ENCODE measurements at places on chromosomes 5 and 9.

DNA sequence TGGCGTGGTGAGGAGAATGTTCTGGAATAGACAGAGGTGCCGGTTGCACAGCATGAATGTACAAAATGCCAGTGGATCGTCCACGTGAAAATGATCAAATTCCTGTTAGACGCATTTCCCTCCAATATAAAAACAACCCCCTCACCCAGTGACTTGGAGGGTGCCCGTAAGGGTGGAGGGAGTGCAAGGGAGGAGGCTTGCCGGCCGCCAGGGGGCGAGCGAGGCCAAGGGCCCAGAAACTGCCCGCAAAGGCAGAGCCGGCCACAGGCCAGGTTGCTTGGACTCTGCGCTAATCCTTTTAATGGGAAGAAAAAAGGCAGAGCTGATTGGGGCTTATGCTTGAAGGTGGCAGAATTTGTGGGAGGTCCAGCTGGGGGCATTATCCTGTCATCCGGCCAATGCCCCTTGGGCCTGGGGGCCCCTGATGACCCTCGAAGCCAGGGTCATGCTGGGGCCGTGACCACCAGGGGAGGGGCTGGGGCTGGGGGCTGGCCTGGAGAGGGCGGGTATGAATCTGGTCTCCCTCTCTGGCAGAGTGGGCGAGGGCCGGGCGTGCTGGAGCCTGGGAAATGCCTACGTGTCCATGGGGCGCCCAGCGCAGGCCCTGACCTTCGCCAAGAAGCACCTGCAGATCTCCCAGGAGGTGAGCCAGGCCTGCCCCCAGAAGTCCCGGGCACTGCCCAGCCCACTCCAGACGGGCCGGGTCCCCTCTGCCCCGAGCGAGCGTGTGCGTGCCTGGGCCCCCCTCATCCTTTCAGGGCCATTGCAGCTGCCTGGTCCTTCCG, 12.0 kb downstream of the GPSM1 start:
- DNase-seq, result no peak

GRCh38 chr9:37994639-37995347, 74.2 kb downstream of the SHB start:
- no peak for DNase-seq

DNA sequence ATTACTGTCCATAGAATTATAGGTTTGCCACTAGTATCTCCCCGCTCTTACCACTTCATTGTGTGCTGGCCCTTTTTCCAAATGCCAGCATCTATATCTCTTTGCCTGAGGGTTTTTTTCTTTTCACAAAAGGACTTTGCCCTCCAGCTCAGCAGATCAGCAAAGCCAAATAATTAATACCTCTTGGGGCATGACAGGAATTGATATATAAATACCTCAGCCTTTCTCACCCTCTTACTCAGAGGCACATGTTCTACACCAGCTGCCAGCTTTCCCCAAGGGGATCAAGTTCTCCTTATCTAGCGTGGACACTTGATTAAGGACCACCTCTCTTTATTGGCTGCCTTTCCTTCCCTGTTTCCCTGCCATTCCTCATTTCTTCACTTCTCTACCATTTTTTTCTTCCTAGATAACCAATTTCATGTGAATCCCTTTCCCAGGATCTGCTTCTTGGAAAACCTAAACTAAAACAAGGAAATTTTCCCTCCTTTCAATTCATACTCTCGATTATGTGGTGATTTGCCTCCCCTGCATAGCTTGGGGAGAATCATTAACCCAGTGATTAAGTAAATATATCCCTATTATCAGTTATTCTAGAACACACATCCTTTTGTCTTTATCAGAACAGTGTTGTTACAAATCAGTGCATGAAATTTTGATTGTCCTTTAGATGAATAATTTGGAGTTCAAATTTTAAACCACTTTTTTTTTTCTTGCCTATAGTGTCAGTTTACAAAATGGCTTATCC, 6.9 kb upstream of the NUDT12 start:
- no peak for DNase-seq

GRCh38 chr5:135578685-135579341, at the start of gene CXCL14:
Gene CXCL14 (minus strand): TSS chr5:135578991. CDS start chr5:135578778, 213 bp downstream.
- DNase-seq, result no peak

DNA sequence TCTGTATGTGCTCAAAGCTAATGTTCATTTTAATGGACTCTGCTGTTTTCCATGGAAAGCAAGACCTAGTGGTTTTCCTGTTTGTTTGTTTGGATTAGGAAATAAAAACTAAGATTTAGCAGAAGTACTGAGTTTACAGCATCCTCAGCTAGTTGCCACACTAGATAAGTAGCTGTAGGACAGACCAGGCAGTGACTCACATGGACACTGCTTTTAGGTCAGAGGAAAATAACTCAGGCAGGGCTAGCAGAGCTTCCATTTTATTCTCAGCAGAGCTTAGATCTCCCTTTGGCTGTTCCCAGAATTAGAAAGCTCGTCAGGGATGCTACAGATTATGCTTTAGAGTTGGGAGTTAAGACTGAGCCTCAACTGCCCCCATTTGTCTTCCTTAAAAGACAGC, 204.4 kb downstream of the SH3GL2 start:
- no peak for DNase-seq

DNA sequence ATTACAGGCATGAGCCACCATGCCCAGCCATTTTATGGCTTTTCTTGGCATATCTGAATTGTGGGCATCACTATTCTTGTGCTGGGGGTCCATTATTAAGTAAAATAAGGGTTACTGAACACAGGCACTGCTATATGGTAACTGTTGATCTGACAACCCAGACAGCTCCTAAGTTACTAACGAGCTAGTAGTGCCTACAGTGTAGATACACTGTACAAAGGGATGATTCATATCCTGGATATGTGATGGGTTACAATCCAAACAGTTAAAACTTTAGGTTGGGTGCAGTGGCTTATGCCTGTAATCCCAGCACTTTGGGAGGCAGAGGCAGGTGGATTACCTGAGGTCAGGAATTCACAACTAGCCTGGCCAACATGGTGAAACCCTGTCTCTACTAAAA, 4.3 kb downstream of the CD14 start:
- DNase-seq, result no peak

DNA sequence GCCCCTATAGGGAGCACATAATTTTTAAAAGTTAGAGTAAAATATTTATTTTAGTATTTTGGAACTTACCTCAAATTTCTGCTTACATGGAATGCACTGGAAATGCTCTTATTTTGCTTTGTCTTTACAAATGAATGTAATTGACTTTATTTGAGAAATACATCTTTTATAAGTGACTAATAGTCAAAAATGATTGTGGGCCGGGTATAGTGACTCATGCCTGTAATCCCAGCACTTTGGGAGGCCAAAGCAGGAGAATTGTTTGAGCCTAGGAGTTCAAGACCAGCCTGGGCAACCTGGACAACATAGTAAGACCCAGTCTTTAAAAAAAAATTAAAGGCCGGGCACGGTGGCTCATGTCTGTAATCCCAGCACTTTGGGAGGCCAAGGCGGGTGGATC, 5.8 kb downstream of the HMGCR start:
- no peak for DNase-seq

- DNase-seq, result no peak
Observed at GRCh38 chr9:13295556-13295955, 16.1 kb upstream of the MPDZ start.

GRCh38 chr9:137354845-137355760, 53.0 kb upstream of the NRARP start:
- no peak for DNase-seq

DNA sequence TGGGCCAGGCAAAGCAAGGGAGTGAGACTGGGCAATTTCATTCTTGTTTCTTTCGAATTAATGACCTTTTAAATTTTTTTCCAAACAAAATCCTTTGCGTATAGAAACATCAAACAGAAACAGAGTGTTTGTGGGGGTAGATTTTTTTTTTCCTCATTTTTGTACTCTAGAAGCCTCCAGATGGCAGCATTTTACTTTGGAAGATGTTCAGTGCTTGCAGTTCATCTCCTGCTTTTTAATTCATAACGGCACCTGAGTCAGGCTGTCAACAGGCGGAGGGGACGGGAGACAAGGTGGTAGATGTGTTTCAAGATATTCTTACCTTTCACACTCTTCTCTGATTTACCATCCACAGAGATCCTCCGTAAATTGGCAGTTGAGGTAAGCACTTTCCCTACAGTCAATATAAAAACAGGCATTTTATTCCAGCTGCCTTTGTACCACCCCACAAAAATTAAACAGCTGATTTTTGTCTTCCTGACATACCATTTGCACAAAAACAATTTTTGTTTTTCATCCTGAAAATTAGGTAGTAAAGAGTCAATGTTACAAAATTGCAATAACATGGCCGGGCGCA, 99.5 kb upstream of the FBXL17 start:
- DNase-seq, result no peak

GRCh38 chr9:106111039-106111730, 416.8 kb downstream of the TMEM38B start:
- DNase-seq, result no peak

DNA sequence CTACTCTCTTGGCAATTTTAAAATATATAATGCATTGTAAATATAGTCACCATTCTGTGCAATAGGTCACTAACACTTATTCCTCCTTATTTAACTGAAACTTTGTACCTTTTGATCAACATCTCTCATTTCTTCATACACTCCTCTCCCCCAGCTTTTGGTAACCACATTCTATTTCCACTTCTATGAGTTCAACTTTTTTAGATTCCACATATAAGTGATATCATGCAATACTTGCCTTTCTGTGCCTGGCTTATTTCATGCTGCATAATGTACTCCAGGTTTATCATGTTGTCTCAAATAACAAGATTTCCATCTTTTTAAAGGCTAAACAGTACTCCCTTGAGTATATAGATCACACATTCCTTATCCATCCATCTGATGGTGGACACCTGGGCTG, 188.8 kb downstream of the NXNL2 start:
- no peak for DNase-seq

DNA sequence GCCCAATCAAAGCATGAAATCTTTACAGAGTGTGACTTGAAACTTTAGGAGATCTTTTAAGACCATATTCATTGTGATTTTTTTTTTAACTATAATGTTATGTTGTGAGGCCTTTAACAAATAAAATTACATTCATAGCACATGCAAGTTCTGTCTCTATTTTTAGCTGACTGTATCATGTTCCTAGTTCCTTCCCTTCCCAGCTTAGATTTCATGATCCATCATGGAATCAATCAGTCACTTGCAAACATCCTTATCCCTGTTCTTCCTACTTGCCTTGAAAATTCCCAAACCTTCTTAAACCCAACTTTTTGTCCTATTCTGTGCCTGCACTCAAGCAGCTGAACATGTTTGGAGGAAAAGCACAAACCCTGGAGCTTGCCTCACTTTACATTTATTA, 141.8 kb downstream of the DMXL1 start:
- no peak for DNase-seq

- no peak for DNase-seq
Observed at GRCh38 chr9:68782546-68782945, 77.5 kb downstream of the PIP5K1B start.

GRCh38 chr9:1179366-1179765, 129.2 kb downstream of the DMRT2 start:
- no peak for DNase-seq

DNA sequence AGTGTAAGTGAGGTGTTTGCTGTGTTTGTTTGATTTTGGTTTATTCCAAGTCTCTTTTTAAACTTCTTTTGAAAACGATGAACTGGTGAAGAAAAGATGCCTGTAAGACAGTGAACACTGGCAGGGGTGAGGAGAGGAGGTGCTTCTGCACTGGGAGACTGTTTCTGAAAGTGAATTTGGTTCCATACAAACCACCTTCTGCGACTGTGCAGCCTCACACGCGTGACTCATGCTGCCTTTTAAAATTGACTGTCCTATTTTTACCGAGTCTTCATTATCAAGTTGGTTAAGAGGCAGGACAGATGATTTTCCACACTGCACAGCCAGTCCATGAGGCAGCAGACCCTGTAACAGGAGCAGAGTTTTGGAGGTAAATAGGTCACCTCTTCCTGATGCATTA, 340.6 kb downstream of the MTRR start:
- no peak for DNase-seq

GRCh38 chr9:89419978-89420394, 77.9 kb downstream of the SEMA4D start:
- peak; percentile 53 for DNase-seq

GRCh38 chr9:73059247-73059646, 92.4 kb upstream of the ANXA1 start:
- DNase-seq, result no peak

DNA sequence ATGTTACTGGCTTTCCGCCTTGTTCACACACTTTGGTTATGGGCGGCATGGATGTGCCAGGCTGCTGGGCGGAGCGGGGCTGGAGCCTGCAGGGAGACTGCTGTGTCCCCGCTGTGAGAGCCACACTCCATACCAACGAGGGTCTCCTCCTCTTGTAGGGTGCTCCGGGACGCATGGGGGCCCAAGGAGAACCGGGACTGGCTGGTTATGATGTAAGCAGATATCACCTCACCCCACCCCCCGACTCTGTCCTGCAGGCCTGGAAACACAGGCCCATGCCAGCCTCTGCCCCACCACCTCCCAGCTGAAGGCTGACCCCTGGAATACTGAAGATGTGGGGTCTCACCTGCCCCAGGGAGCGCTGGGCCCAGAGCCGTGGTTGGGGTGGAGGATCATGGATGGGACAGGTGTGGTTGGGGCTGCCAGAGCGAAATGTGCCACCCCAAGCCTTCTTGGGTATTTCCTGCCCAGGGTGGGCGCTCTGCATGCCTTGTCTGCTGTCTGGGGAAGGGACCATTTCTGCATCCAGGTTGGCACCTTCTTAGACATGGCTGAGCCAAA, 39.3 kb upstream of the ORM1 start:
- no peak for DNase-seq

DNA sequence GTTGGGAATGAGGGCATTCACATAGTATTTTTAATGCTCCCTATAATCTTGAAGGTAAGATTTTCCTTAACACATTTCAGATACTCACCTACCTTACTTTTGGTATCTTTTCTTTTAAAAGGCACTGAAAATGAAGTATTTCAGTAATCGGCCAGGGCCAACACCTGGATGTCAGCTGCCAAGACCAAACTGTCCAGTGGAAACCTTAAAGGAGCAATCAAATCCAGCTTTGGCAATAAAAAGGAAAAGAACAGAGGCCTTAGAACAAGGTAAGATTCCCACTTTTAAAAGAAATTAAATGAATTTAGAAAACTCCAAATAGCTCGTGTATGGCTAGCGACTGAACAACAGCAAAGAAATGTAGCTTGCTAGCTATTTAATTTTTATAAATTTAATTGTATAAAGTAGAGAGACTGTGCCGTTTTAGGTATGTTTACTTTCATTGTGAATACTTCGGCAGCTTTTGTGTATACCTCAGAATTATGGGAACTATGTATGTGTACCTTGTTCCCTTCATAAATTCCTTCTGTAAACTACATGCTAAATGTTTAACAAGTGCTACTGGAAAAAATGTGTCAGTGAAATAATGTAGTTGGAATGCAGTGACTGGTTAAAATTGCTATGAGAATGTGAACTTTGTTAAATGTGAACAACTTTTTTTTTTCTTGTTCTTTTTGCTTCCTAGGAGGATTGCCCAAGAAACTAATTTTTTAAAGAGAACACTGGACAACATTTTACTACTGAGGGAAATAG, 41.9 kb downstream of the CDK7 start:
- no peak for DNase-seq

DNA sequence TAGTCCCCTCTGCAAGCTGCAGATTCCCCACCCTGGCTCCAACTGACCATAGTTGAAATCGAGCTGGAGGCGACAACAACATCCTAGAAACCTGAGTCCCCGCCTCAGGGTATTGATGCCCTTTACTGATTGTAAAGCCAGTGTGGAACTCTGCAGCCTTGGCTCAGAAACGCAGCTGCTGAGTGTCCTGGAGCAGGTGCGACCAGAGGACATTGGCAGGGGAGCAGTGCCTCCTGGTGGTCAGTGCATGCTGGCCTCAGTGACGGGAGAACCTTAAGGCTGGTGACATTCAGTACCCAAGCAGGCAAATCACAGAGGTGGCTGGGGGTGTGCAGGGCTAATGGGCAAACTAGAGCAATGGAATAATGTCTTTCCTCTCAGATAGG, 20.4 kb upstream of the ZNF354B start:
- peak; percentile 45 for DNase-seq

- no peak for DNase-seq
Observed at GRCh38 chr5:77087484-77088261, 588 bp upstream of the ZBED3 start.

Data from stimulated activated CD4-positive, alpha-beta T cell treated with anti-CD3 and anti-CD28 coated beads, TNF-alpha, amount 100 ng/mL, for 24 hours (primary cell).